ENCODE measurements at places on chromosomes 1 and 21. TPM values are rescaled to one million over a fixed set of nuclear protein-coding genes. Genes with fewer than 3 reads are reported as not detected.

GRCh38 chr1:46532498-46533178 lies 18.8 kb downstream of the KNCN start:
- DNase-seq: peak; percentile 36

DNA sequence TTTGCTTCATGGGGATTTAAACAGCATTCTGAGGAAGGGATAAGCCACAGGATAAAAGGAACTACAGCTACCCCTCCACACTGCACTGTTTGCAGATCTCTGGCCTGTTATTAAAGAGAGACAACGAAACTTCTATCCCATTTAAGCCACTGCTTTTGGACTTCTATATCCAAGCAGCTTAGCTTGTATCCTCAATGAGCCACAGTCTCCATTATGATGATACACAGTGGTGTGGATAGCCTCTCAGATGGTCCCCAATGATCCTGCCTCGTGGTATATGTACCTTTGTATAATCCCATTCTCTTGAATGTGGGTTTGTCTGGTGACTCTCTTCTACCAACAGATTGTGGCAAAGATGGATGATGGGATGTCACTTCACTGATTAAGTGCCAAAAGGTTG lies 36.0 kb upstream of the MARK1 start:
- DNase-seq: no peak

GRCh38 chr1:6052543-6053205 lies 7.0 kb downstream of the KCNAB2 start:
- DNase-seq: peak; percentile 68

GRCh38 chr1:56002231-56002630 lies 577.1 kb downstream of the PLPP3 start:
- DNase-seq: no peak

The IL12RB2 gene
- not detected for total RNA-seq

The FALEC gene
- total RNA-seq: not detected

The TDRKH gene
- total RNA-seq: 2.2 TPM

Measured in IMR-90 (cell line).